ENCODE measurements at places on chromosomes 1 and 21.

DNA sequence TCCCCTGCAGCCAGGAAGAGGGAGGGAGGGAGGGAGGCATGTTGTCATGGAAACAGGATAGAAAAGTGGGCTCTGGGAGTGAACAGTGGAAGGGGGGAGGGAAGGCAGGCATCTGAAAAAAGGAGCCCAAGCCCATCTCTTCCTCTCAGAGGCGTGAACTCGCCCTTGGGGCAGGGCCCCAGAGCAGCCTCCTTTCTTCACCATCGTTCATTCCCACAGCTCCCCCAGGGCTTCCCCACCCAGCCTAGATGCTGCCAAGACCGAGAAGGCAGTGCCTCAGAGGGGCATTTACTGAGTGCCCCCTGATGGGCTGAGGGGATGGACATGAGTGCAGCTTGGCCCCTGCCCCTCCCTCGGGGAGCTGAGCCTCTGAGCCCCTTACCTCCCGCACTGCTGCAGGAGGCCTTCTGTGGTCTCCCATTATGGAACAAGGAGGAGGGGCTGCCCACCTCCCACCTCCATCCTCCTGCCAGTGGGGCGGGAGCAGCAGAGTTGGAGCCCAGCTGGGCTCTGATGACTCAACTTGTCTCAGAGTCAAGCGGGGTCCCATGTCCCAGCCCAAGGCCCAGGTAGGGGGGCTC is 39.1 kb upstream of the KIF21B start:
- no peak for DNase-seq

GRCh38 chr1:221462345-221462744 is 279.5 kb downstream of the DUSP10 start:
- DNase-seq, result no peak

DNA sequence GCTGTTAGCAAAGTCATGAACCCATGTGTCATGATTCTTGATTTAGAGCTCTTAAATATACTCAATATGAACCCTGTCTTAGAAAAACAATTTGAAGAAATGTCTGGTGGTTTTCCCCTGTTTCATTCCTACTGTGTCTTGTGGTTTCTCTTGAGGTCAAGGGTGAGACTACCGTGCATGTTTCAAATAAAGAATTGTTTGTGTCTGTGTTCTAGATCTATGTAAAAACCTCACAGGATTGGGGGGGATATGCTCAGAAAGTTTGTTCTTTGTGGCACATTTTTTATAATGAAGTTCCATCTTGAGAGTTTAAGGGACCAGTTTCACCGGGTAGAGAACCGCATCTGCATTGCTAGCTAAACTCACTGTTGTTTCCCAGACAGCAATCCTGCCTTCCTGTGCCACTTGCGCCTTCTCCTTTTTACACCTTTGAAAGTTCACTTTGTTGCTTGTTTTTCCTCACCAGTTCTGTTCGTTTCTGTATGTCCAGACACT is 30.9 kb upstream of the CACYBP start:
- DNase-seq, result no peak

- no peak for DNase-seq
Measured at GRCh38 chr1:159916242-159917051, 8.9 kb downstream of the TAGLN2 start.

DNA sequence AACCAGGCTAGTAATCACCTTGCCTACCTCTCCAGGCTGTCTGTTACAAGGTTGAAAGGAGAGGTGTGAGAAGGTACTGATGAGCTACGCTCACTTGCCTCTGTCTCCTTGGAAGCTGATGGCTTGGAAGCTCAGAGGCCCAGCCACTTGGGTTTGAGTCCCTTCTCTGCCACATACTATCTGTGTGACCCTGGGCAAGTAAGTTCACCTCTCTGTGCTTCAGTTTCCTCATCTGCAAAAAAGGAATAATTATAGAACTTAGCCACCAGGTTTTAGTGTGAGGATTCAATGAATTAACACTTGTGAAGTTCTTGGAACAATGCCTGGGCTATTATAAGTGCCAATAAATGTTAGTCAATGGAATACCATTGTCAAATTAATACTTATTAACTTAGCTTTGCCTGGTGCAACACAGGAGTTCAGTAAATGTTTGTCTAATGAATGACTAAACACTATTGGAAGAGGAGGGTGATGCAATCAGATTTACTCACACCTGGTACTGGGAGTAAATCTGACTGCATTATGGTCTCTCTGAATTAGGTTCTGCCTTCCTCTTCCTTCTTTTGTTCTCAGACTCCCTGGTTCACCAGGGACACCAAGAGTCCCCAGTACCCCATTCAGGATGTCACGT is 55.5 kb downstream of the TRABD2B start:
- no peak for DNase-seq

DNA sequence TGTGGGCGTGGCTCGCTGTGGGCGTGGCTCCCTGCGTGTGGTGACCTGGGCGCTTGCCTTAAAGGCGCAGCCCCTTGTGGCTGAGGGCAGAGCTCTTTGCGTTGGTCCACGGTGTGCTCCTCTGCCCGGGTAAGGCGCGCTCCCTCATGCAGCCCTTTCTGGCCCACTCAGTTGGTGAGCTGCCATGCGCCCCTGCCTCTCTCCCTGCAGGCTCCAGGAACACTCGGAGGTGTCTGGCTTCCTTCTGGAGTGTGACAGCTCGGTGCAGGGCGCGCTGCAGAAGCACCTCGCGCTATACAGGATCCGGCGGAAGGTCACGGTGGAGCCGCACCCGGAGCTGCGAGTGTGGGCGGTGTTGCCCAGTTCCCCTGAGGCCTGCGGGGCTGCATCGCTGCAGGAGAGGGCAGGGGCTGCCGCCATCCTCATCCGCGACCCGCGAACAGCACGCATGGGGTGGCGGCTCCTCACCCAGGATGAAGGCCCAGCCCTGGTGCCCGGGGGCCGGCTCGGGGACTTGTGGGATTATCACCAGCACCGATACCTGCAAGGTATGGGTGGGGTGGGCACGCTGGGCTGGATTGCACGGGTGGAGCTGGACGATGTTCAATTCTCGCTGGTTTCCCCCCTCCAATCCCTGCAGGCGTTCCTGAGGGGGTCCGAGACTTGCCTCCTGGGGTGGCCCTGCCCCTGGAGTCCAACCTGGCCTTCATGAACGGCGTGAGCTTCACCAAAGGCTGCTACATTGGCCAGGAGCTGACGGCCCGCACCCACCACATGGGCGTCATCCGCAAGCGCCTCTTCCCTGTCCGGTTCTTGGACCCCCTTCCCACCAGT is 9.1 kb downstream of the IBA57 start:
- DNase-seq, result no peak

GRCh38 chr1:165109013-165109412 is 247.5 kb downstream of the LMX1A start:
- no peak for DNase-seq

DNA sequence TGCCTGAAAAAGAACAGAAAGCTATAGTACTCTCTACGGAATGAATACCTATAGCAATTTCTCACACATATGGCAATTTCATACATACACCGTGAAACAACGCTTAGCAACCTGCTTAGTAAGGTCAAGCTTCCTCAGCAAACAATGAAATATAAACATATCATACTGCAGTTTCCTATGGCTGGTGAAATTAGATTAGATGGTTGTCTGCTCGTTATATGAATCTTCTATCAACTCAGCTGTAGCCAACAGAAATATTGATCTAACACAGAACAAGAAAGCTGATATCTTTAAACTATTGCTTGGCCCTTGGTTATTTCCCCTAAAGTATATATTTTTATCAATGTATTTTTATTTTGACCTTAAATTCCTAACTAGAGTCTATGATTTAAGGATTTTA is 187.8 kb downstream of the SLC44A5 start:
- no peak for DNase-seq

DNA sequence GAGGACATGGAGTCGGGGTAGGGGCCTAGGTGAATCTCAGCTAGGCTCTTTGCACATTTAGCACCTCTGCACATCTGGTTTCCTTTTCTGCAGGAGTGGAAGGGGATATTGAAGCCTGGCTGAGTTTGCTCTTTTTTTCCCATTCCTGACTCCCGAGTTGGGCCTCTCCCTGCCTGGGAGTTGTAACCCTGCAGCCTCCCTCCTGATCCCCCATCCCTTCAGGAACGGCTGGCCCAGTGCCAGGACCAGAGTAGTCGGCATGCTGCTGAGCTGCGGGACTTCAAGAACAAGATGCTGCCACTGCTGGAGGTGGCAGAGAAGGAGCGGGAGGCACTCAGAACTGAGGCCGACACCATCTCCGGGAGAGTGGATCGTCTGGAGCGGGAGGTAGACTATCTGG is 836 bp downstream of the OLFML3 start:
- no peak for DNase-seq

DNA sequence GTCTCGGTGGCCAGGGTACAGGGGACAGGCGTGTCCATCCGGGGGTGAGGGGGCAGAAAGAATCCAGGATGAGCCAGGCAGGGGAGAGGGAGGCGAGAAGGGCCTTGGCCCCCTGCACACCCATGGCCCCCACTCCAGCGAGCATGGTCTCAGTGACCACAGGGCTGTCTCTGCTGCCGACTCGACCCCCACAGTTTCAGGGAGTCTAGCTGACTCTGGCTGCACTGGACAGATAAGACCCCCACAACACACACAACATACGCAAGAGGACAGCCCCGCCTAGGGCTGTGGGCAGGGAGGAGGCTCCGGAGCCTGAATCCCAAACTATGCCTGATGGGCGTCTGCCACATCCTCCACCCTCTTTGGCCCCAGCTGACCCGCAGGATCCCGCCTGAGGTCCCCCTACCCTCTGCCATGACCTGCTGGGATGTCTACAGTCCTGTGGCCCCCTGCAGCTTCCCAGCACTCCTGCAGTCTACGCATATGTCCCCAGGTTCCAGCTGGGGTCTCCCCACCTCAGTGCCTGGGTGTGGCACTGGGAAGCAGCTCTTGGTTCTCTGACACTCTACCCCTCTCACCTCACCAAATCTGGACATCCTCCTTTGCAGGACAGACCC is 22.0 kb downstream of the WNT9A start:
- DNase-seq, result no peak

DNA sequence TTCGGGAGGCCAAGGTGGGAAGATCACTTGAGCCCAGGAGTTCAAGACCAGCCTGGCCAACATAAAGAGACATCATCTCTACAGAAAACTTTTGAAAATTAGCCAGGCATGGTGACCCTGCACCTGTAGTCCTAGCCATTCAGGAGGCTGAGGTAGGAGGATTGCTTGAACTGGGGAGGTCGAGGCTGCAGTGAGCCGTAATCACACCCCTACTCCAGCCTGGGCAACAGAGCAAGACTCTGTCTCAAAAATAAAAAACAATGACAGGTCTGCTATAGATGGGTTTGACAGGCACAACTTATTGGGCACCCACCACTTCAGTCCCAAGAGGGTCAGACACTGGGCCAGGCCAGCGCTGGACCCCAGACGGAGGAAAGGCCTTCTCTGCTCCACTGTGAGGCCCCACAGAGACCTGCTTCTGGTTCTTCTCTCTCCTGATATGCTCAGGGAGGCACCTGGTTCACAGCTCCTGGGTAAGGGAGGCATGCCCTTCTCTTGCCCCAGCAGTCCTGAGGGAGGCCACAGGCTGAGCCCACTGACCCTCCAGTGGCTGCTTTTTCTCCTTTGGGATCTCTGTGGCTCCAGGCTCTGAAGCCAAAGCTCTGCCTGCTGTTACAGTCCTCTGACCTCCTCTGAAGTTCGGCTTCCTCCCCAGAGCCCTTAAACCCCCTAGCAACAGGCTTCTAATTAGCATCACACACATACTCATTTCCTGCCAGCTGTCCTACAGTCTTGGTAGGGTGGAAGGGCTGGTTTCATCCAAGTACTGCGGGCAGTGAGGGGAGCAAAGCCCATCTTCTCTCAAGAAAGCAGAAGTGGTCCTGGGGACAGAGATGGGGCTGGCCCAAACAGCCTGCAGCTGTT is 14.4 kb downstream of the S100A16 start:
- DNase-seq, result no peak

Measured in stimulated activated CD4-positive, alpha-beta T cell treated with anti-CD3 and anti-CD28 coated beads, Interleukin-1b, Interleukin-23, amount 100 ng/mL, for 1 hour (primary cell).